ENCODE measurements at places on chromosomes 7 and 10. TPM values are rescaled to one million over a fixed set of nuclear protein-coding genes. Genes with fewer than 3 reads are reported as not detected.

DNA sequence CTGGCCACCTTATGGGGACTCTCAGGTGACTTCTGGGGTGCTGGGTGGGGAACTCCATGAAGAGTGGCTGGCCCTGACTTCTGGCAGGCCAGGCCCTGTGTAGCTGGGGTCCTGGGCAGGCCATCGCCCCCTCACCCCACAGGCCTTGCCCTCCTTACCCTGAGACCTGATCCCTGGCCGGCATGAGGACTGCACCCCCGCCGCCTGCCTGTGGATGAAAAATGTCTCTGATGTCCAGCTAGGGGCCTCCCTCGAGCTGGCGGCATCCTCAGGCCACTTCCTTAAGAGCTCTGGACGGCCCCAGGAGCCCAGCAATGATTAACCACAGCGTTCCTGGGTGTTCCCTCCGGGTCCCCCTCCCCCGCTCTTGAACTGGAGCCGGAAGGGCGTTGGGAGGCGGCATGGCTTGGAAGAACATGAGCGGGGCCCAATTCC is 31.8 kb upstream of the SHH start:
- no peak for DNase-seq

GPC2 gene
- 1.8 TPM for total RNA-seq

DNA sequence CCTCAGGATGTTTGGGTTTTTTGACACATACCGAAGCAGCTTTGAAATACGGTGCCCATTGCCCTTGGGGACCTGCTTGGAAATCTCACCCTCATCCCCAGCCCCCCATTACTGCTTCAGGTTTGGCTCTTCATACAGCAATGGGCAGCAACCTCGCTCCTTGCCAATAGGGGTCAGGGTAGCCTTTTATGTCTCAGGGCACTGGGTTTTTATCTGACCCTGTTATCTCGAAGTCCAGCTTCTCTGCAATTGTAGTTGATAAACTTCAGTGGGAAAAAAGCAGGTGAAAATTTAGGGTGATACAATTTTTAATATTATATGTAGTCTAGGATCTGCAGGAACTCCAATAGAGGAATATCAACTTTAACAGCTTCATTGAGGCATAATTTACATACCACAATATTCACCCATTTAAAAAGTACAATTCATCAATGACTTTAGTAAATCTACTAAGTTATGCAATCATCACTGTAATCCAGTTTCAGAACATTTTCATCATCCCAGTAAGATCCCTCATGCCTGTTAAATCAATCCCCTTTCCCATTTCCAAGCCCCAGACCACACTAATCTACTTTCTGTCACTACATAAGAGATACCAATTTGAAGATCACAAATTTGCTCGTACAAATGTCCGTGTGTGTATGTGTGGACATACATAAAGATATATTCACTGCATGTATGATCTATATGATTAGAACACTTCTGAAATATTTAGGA is 386.2 kb downstream of the KCNMA1 start:
- no peak for DNase-seq

GRCh38 chr7:152862006-152862405 is 102.5 kb downstream of the ACTR3B start:
- DNase-seq = no peak

DNA sequence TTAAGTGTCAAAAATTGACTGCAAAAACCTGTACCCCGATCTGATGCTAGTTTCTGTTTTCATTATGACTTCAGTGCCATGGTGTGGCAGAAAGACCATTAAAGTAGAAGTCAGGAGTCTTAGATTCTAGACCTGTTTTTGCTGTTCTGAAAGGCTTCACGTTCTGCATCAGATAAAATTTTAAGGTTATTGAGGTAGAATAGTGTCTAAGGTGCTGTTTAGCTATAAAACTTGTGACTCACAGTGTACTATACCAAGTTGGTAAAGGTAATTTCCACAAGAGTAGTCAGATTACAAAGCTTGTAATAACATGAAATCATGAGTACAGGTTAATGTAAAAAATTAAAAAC is 38.6 kb downstream of the ZNRF2 start:
- DNase-seq = no peak

GRCh38 chr7:40800771-40801170 is 666.0 kb downstream of the SUGCT start:
- no peak for DNase-seq

LIPN gene
- total RNA-seq = not detected

SLC18A3 gene
- not detected for total RNA-seq

DNA sequence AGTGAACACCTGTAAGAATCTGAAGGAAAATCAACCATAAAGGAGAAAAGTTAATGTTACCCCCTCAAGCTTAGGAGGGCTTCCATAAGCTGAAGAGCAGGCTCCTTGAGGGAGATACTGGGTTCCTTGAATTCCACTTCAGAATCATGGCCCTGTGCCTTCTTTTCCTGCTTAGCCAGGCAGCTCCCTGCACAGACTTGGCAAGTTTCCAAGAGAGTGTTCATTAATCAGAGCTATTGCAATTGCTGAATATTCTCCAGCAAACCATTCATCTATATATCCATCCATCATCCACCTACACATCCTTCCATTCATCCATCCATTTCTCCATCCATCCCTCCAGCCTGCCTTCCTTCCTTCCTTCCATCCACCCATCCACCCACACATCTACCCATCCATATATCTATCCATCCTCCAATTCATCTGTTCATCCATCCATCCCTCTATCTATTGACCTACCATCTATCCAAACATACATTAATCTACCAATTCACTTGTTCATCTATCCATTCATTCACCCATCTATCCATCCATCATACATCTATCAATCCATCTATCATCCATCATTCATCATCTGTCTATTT is 574.4 kb downstream of the PTPRN2 start:
- DNase-seq = no peak

GRCh38 chr7:95905167-95905566 is 132.8 kb downstream of the DYNC1I1 start:
- no peak for DNase-seq

PRKAG2 gene
- total RNA-seq = 38.3 TPM

PKD1L1 gene
- 0.14 TPM for total RNA-seq

DNA sequence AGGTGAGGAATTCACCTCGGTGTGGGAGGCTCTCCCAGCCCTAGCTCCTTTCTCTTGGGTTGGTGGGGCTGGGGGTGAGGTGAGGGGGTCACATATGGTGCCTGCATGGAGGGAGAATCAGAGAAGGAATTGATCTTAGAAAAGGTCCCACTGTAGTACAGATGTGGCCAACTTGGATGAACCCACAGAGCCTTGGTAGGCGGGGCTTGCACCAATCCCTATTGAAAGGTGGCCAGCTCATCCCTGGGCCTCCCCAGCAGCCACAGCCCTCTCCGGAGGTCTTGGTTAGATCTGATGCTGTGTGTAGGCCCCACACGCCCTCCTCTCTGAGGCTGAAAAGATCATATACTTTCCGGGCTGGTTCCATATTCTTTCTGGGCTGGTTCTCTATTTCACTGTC is 19.0 kb downstream of the HKDC1 start:
- DNase-seq = no peak

GRCh38 chr7:39656415-39656814 is 33.0 kb downstream of the RALA start:
- DNase-seq = no peak

DNA sequence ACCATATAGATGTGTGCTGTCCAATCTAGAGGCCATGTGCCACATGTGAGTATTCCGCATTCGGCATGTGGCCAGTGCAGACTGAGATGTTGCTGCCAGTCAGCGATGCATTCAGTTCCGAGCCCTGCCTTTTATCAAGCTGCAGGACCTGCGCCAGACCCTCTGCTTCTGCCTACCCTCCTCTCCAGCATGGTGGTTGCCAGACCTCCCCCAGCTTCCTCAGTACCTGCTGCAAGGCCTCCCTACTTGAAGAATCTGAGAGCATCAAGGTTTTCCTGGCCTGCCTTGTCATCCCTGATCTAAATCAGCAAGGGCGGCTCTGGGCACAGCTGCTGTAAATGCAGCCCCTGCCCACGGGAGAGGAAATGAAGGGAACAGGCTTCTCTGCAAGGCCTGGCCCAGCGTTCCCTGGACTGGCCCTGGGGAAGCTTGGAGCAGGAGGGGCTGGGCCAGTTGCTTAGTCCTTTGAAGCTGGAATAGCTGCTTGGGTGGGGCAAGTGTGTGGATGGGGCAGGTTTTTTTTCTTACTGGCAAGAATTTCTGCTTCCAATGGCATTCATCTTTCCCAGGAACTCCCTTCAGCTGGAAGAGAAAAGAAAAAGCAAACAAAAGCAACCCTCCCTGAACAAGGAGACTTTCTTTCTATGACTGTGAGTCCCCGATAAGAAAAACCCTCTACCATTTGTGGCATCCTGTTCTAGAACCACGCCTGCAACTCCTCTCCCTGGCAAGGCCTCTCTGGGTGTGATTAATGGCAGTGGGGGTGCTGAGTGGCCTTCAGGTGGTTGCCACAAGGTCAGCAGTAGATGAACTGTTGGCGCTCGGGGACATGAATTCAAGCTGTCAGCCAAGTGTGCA is 93.0 kb downstream of the NHLRC2 start:
- DNase-seq = no peak

DNA sequence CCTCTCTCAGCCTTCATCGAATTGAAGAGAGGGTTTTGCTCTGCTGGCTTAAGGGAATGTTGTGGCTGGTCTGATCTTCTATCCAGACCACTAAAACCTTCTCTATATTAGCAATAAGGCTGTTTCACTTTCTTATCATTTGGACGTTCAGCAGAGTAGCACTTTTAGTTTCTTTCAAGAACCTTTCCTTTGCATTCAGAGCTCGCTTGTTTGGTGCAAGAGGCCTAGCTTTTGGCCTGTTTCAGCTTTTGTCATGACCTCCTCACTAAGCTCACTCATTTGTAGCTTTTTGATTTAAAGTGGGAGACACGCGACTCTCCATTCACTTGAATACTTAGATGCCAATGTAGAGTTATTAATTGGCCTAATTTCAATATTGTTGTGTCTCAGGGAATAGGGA is 3.9 kb downstream of the MPP7 start:
- no peak for DNase-seq

DNA sequence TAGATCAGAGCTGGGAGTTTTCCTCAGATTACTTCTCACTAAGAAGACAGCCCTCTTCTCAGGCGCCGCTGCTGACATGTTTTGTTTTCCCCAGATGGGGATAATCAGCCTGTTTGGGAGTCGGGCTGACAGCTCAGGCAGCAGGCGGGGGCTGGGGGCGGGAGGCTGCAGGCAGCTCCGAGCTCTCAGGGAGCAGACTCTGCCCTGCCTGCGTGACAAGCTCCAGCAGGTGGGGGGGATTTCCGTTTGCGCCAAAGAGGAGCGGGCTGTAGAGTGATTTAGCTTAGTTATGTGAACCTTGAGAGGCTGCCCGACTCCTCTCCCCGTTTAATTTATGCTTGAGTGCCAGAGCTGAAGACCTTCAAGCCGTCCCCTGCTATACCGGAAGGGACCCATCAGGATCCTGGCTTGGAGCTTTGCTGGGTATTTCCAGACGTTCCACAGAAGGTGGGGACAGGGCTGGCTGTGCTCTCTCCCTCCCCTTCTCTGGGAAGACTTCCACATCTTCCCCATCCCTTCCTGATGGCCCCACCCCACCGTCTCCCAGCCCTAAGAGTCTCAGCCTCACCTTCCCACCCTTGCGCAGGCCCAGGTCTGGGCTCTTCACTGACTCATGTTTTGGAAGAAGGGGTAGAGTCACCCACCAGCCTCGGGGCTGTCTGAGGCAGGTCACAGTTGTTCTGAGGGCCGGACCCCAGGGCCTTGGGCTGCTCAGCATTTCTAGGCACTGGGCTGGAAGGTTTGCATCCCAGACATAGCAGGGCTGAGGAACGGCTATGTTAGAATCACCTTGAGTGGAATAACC is 24.7 kb upstream of the ADCYAP1R1 start:
- no peak for DNase-seq

GRCh38 chr7:40595129-40595528 is 460.3 kb downstream of the SUGCT start:
- no peak for DNase-seq

GRCh38 chr10:127055263-127055662 is 141.1 kb downstream of the INSYN2A start:
- DNase-seq = no peak

- no peak for DNase-seq
Measured at GRCh38 chr10:86872757-86873156, 84.7 kb downstream of the MMRN2 start.

HGF gene
- total RNA-seq = 35.7 TPM

DNA sequence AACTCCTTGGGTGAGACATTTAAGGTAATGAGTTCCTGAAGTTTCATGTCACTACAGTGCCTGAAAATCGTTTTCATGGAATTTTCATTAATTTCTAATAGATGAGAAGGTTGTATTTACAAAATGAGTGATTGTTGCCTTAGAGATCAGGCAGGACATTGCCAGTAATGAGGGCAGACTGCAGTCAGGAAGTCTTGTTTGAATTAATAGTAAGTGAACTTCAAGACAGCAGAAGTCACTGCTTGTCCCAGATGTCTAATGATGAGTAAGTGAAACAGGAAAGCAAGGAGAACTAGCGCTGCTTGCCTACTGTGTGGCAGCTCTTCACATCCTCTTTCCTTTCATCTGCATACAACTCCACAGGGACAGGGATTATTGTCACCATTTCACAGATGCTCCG is 237.4 kb downstream of the BAMBI start:
- DNase-seq = no peak

DNA sequence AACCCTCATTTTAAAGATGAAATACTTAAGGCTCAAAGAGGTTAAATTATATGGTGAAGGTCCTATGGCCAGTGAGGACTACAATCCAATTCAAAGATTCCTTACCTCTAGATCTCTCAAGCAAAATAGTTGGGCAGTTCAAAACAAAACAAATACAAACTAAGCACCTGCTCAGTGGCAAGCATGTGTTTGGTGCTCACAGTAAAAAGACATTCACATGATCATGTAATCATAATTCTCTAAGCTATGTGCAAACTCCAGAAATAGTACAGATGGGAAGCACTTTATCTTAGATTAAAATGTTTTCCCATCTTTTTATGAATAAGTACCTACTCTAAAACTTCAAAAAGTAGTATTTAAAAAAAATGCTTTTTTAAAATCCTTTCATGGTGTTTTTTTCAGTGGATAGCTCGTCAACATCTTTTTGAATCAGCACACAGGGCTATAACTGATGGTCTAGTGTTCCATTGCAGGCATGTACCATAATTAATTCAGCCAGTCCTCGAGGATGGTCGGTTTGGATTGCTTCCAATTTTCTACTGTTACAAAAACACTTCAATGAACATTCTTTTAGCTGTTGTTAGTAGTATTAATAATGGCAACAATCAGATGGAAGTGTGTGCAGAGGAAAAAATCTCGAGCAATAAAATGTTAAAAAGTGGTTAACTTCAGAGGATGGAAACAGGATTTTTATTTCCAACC is 58.4 kb downstream of the CHCHD3 start:
- DNase-seq = no peak

DNA sequence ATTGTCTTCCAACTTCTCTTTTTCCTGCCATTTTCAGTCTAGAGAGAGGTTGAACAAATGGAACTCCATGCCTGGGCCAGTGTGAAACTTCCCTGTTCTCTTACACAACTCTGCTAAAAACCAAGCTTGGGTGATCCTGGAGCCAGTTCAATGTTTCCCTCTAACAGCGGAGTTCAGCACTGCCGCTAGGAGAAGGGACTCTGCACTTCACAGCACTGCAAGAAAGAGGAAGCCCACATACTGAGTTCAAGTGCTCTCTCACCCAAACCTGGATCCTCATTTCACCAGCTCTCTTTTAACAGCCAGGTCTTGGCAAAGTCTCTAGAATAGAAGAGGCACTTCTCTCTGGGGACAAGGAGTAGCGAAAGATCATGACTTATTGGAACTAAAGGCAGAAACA is 18.8 kb downstream of the FOXI2 start:
- DNase-seq = no peak

All from thoracic aorta (tissue), 2 donors.